ENCODE measurements at places on chromosomes 1 and 21.

DNA sequence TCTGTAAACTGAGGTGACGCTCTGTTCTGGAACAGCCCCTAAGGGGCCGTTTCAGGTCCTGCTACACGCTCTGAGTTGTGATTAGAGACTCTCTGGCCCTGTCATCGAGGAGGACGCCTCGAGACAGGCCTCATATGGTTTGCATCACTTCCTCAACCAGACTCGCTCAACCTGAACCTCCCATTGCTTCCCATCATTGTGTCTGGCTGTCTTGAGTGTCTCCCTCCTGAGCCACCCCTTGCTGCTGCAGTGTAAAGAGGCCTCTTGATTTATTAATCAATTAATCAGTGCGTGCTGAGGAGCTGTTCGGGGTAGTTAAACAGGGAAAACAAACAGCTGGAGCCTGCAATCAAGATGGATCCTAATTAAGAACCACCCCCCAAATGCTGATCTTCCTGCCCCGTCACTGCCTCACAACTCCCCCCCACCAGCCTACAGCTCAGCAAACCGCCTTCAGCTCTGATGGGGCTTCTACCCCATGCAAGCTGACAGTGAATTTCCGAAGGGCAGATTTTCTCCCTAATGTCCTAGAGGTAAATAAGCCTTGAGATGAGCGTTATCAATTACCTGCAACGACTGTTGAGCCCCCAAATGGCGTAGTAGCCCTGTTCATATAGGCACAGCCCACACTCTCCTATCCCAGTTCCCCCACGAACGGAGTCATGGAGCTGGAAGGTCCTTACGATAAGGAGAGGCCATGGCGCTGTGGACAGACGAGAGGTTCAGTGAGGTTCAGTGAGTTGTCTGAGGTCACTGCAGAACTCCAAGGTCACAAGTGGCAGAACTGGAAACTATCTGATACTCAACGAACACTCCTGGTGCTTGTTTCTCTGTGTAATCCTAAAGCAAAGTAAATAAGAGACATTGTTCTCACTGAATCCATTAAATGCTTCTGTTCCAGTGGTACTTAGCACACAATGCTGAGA, 210.6 kb downstream of the KIF26B start:
- DNase-seq = no peak

- DNase-seq = no peak
Observed at GRCh38 chr21:44613386-44614155, 1.7 kb downstream of the KRTAP10-8 start.

- DNase-seq = peak; percentile 88
Observed at GRCh38 chr21:44428281-44428960, 26.9 kb upstream of the LRRC3 start.

DNA sequence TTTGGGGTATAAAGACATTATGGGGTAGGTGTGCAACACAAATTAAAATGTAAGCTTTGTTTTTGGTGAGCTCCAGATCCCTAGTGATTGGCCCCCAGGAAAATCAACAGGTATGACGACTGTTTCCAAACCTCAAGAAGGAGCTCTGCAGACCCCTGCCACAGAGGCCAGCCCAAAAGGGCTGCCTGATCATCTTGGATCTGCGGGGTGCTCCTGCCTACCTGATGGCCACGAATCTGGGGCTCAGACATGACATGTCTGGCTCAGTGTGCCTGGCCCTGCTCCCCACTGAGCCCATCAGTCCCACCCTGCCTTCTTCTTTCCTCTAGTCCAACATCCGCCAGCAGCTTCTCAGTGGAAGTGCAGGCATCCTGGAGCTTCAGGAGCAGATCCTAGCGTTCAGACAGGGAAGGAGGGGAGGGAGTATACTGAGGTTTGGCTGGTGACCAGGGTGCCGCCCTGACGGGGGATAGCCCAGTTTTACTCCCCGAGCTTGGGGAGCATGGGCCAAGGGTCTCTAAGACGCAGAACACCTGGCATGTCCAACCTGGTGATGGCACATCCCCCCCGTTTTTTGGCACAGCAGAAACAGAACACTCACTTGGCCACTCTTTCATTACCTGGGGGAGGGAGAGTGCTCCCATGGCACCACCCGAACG, 31.8 kb downstream of the ZNF496 start:
- no peak for DNase-seq

DNA sequence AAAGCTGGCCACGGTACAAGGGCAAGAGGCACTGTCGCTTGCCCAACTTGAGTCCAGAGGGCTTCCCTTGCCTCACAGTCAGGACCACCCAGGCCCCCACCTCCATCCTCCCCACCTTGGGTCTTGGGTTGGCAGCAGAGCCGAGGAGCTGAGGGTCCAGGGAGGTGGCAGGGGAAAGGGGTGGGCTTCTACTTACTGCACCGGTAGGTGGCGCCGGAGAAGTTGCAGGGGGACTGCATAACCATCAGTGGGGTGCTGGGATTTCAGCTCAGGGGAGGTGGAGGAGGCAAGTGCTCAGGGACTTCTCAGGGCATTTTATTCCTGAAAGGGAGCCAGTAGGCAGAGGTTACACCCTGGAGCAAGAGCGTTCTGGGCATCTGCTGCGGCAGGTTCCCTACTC, 44.0 kb downstream of the TRIM62 start:
- no peak for DNase-seq

GRCh38 chr1:213419401-213420030, 368.5 kb downstream of the RPS6KC1 start:
- no peak for DNase-seq

- no peak for DNase-seq
Observed at GRCh38 chr21:29187944-29188343, 57.5 kb downstream of the MAP3K7CL start.

DNA sequence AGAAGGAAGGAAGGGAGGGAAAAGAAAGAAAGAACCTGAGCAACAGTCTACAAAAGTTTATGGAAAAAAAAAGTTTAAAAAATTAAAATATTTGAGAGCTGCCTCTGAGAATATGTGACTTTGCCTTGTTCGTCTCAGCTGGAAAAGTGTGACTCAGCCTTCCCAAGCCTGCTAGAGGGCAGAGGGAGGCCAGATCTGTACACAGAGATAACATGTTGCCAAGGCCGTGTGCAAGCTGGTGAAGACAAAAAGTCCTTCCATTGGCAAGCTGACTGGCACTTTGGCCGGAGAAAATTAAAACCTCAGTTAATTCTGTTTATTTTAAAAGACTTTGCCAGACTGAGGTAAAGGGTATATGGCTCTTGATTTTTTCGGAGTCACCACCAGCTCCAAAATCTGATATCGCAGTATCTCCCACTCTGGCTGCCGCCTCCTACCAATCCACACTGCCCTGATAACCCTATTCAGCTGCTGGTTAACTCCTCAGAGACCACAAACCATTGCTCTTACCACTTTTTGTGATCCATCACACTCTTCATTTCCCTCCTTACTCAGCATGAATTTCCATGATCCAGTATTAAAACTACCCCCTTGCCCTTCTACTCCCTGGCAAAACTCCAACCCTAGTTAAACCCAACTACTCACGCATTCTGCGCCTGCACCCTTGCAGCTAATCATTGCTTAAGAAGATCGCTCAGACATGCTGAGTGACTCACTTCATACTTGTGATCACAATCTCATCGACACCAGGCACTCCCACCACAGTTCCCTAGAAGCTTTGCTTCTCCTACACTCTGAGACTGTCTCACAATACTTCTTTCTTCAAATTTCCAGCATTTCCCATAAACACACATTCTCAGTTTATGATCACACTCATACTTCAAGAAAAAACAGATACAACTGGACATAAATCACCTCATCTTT, 5.7 kb upstream of the PPP1R15B start:
- peak; percentile 78 for DNase-seq

- no peak for DNase-seq
Observed at GRCh38 chr21:35025206-35026152, 23.6 kb downstream of the RUNX1 start.
